ENCODE measurements at places on chromosomes 7 and 10. TPM values are rescaled to one million over a fixed set of nuclear protein-coding genes. Genes with fewer than 3 reads are reported as not detected.

GRCh38 chr10:49184642-49185111 is 3.5 kb downstream of the TMEM273 start:
- no peak for DNase-seq
- no peaks in the 10 kb centered on the region for H3K27me3 ChIP-seq
- no peaks in the 10 kb centered on the region for H3K36me3 ChIP-seq

GRCh38 chr10:28113202-28113601 is 114.3 kb upstream of the ODAD2 start:
- no peaks in the 10 kb centered on the region for H3K4me1 ChIP-seq
- no peak for DNase-seq
- no peaks in the 10 kb centered on the region for H3K36me3 ChIP-seq
- no peak overlapping the region for H3K4me3 ChIP-seq
- no peak overlapping the region for H3K27ac ChIP-seq

- no peaks in the 10 kb centered on the region for H3K27me3 ChIP-seq
- H3K4me3 ChIP-seq = no peak overlapping the region
- no peaks in the 10 kb centered on the region for H3K36me3 ChIP-seq
- peaks cover 5% of the 10 kb centered on the region for H3K4me1 ChIP-seq
- peak overlapping the region; percentile 57 for H3K27ac ChIP-seq
Measured at GRCh38 chr10:33178026-33178755, 156.3 kb downstream of the NRP1 start.

DNA sequence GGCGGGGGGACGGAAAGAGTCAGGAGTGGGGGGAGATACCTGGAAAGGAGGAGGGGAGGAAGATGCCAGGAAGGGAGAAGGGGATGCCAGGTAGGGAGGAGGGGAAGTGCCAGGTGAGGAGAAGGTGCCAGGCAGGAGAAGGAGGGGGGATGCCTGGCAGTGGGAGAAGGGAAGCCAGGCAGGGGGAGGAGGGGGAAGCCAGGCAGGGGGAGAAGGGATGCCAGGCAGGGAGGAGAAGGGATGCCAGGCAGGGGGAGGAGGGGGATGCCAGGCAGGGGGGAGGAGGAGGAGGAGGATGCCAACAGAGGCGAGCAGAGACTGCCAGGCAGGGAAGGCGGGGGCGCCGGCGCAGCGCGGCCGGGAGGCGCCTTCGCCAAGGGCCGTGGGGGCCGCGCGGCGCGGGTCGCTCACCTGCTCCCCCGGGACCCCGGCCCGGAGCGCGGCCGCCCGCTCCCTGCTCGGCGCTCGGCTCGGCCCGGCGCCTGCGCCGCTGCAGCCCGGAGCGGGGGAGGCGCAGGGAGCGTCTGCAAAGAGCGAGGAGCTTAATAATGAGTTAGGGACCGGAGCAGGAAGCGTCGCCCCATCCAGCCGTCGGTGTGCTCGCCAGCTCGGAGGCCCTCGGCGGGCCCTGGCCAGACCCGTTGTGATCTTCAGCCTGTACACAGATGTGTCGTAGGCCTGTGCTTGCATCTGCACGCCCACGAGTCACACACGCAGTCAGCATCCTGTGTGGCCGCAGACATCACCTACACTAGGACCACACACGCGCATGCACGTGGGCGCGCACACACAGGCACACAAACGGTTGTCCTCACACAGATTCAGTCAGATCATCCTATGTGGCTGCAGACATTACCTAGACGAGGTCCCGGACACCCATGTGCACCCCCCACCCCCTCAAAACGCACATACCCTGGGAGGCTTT is 28.4 kb upstream of the SMARCD3 start:
- H3K4me1 ChIP-seq = peaks cover 15% of the 10 kb centered on the region
- H3K27me3 ChIP-seq = no peaks in the 10 kb centered on the region
- H3K27ac ChIP-seq = peak overlapping the region; percentile 31
- peak; percentile 71 for DNase-seq
- H3K36me3 ChIP-seq = no peaks in the 10 kb centered on the region

PON1 gene
- 1.2 TPM for total RNA-seq

DNA sequence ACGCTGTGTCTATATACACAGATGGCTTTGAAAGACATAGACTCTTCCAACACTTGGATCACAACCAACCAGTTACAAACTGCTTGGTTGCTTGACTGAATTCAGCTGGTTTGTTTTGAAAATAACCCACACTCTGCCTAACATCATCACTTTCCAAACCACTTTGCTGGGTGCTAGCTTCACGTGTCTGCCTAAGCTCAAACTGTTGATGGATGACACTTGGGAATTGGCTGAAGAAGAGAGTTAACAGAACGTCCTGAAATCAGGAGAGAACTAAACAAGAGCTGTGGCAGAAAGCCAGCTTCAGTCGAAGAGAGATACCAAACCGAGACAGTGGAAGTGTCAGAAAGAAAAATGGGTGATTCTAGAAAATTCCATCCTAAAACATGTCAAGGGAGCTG is 420.8 kb upstream of the AUTS2 start:
- DNase-seq = peak; percentile 60
- H3K36me3 ChIP-seq = no peaks in the 10 kb centered on the region
- H3K4me3 ChIP-seq = no peak overlapping the region
- H3K27ac ChIP-seq = no peak overlapping the region
- H3K27me3 ChIP-seq = no peaks in the 10 kb centered on the region

- H3K27ac ChIP-seq = peak overlapping the region; percentile 53
- H3K4me3 ChIP-seq = no peak overlapping the region
- DNase-seq = peak; percentile 72
Measured at GRCh38 chr10:72066318-72067284, 21.8 kb downstream of the SPOCK2 start.

- H3K36me3 ChIP-seq = no peaks in the 10 kb centered on the region
- H3K27ac ChIP-seq = no peak overlapping the region
- no peaks in the 10 kb centered on the region for H3K27me3 ChIP-seq
- no peak for DNase-seq
- no peak overlapping the region for H3K4me3 ChIP-seq
- H3K4me1 ChIP-seq = no peaks in the 10 kb centered on the region
Measured at GRCh38 chr7:7131273-7131672, 51.1 kb upstream of the C1GALT1 start.

DNA sequence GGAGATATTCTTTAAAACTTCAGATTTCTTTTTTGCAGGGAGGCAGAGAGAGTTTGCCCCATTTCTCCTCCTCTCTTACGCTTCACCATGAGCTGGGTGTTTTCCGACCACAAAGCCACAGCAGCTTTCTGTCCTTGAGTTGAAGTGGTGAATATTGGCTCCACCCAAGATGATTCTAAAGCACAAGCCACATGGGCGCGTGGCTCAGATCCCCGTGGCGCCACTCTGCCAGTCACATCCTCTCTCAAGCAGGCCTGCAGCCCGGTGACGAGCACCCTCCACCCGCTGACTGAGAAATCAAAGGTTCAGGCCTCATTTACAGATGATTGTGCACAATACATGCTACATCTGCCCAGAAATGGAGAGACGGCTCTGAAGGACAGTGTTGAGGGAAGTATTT is 27.6 kb upstream of the RNF32 start:
- no peak overlapping the region for H3K27ac ChIP-seq
- H3K4me1 ChIP-seq = no peaks in the 10 kb centered on the region
- H3K36me3 ChIP-seq = no peaks in the 10 kb centered on the region

DNA sequence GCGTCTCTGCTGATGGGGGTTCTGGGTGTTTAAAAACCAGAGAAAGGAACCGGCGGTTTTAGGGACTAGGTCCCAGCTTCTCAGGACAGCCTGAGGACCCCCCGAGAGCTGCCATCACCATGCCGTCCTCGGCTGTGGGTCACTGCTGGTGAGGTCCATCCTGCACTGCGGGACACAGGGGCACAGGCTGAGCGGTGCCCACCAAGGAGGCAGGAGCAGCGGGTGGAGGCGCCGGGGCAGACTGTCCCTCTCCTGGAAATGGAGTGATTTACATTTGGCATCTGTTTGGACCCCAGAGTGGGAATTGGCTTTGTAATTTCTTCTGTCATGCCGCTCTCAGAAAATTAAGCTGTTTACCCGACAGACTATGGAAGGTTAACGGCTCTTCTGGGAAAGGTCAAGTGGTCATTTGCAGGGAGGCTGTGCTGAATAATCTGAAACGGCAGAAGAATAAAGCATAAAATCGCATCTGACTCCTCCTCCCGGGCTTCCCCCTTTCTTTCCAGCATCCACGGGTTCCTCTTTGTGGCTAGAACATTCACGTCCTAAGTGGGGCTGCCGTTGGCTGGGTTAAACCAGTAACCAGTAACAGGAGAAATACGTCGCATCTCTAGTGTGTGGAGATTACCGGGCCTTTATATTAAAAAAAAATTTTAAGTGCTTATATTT is 31.7 kb downstream of the LHPP start:
- H3K27me3 ChIP-seq = no peaks in the 10 kb centered on the region
- no peaks in the 10 kb centered on the region for H3K36me3 ChIP-seq
- no peaks in the 10 kb centered on the region for H3K4me1 ChIP-seq
- no peak overlapping the region for H3K4me3 ChIP-seq
- no peak for DNase-seq

DNA sequence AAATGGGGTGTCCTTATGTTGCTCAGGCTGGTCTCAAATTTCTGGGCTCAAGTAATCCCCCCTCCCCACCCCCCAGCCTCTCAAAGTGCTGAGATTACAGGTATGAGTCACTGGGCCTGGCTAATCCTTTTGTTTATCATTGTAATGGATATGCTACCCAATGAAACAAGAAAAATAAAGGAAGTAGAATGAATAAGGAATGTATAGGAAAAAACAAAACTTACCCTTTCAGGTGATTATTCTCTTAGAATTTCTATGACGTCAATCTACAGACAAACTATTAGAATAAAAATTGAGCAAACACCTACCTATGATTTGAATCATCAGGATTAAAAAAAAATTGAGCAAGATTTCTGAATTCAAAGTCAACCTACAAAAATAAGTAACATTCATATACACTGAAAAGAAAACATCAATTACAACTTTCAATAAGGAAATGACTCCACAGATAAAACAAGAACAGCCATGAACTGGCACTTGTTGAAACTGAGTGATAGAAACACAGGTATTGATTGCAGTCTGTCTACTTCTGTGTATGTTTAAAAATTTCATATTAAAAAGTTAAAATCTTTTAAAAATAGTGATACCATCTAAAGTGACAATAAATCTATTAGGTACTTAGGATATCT is 12.2 kb downstream of the ADAM12 start:
- H3K27ac ChIP-seq = no peak overlapping the region
- H3K4me1 ChIP-seq = no peaks in the 10 kb centered on the region
- no peaks in the 10 kb centered on the region for H3K27me3 ChIP-seq
- no peak overlapping the region for H3K4me3 ChIP-seq
- no peak for DNase-seq
- H3K36me3 ChIP-seq = no peaks in the 10 kb centered on the region

GRCh38 chr7:131602304-131602993 is 46.0 kb upstream of the PODXL start:
- DNase-seq = peak; percentile 57
- H3K4me3 ChIP-seq = no peak overlapping the region
- no peaks in the 10 kb centered on the region for H3K4me1 ChIP-seq

GRCh38 chr7:151607464-151607867 is 87.8 kb upstream of the RHEB start:
- H3K4me3 ChIP-seq = no peak overlapping the region
- no peaks in the 10 kb centered on the region for H3K36me3 ChIP-seq
- H3K4me1 ChIP-seq = no peaks in the 10 kb centered on the region
- H3K27ac ChIP-seq = no peak overlapping the region
- H3K27me3 ChIP-seq = no peaks in the 10 kb centered on the region
- no peak for DNase-seq

GRCh38 chr10:6578251-6578771 is 1.8 kb downstream of the PRKCQ start:
- no peak overlapping the region for H3K27ac ChIP-seq
- DNase-seq = no peak
- no peaks in the 10 kb centered on the region for H3K27me3 ChIP-seq
- H3K4me3 ChIP-seq = no peak overlapping the region
- no peaks in the 10 kb centered on the region for H3K36me3 ChIP-seq
- H3K4me1 ChIP-seq = no peaks in the 10 kb centered on the region

DNA sequence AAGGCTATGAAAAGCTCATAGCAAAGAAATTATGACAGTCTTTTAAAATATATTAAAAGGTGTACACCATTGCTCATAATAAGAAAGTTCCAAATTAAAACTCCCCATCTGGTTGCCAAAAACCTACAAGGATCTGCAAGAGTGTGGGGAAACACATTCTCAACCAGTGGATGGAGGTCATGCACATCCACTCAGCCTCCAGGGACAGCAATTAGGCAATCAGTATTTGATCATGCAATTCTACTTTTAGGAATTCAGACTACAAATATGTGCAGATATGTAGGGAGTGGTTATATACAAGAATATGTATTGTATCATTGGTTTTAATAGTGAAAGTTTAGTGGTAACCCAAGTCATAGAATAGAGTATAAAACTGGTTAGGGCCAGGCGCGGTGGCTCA is 157.8 kb downstream of the FGFR2 start:
- H3K36me3 ChIP-seq = no peaks in the 10 kb centered on the region
- H3K27me3 ChIP-seq = no peaks in the 10 kb centered on the region
- DNase-seq = no peak
- H3K4me3 ChIP-seq = no peak overlapping the region
- H3K4me1 ChIP-seq = no peaks in the 10 kb centered on the region

GRCh38 chr7:91494450-91494849 is 230.2 kb downstream of the FZD1 start:
- no peak overlapping the region for H3K4me3 ChIP-seq
- DNase-seq = no peak
- no peaks in the 10 kb centered on the region for H3K36me3 ChIP-seq
- no peaks in the 10 kb centered on the region for H3K27me3 ChIP-seq
- no peaks in the 10 kb centered on the region for H3K4me1 ChIP-seq

KCNIP2 gene
- 5.6 TPM for total RNA-seq

GRCh38 chr10:8138471-8138870 is 84.0 kb downstream of the GATA3 start:
- no peak for DNase-seq

- no peaks in the 10 kb centered on the region for H3K4me1 ChIP-seq
- H3K27ac ChIP-seq = no peak overlapping the region
- no peaks in the 10 kb centered on the region for H3K27me3 ChIP-seq
- H3K4me3 ChIP-seq = no peak overlapping the region
Measured at GRCh38 chr10:77744245-77744644, 106.6 kb upstream of the KCNMA1 start.

EDRF1 gene
- total RNA-seq = 95.1 TPM

DNA sequence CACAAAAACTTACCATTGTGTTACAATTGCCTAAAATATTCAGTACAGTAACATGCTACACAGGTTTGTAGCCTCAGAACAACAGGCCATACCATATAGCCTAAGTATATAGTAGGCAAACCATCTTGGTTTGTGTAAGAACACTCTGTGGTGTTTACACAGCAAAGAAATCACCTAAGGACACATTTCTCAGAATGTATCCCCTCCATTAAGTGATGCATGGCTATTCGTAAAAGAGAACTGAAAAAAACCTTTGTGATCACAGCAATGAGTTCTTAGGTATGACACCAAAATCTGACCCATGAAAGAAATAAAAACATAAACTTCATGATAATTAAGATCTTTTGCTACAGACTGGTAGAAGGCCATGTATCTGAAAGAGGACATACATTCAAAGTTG is 121.5 kb downstream of the JMJD1C start:
- no peaks in the 10 kb centered on the region for H3K4me1 ChIP-seq
- no peak for DNase-seq
- no peaks in the 10 kb centered on the region for H3K36me3 ChIP-seq
- no peaks in the 10 kb centered on the region for H3K27me3 ChIP-seq

AKR1C8 gene
- total RNA-seq = 4.3 TPM

NPC1L1 gene
- total RNA-seq = 0.37 TPM

GRCh38 chr7:121755286-121755685 is 117.7 kb upstream of the PTPRZ1 start:
- H3K4me1 ChIP-seq = no peaks in the 10 kb centered on the region
- H3K27ac ChIP-seq = no peak overlapping the region
- H3K27me3 ChIP-seq = no peaks in the 10 kb centered on the region
- H3K4me3 ChIP-seq = no peak overlapping the region
